ENCODE measurements at places on chromosomes 7 and 10.

DNA sequence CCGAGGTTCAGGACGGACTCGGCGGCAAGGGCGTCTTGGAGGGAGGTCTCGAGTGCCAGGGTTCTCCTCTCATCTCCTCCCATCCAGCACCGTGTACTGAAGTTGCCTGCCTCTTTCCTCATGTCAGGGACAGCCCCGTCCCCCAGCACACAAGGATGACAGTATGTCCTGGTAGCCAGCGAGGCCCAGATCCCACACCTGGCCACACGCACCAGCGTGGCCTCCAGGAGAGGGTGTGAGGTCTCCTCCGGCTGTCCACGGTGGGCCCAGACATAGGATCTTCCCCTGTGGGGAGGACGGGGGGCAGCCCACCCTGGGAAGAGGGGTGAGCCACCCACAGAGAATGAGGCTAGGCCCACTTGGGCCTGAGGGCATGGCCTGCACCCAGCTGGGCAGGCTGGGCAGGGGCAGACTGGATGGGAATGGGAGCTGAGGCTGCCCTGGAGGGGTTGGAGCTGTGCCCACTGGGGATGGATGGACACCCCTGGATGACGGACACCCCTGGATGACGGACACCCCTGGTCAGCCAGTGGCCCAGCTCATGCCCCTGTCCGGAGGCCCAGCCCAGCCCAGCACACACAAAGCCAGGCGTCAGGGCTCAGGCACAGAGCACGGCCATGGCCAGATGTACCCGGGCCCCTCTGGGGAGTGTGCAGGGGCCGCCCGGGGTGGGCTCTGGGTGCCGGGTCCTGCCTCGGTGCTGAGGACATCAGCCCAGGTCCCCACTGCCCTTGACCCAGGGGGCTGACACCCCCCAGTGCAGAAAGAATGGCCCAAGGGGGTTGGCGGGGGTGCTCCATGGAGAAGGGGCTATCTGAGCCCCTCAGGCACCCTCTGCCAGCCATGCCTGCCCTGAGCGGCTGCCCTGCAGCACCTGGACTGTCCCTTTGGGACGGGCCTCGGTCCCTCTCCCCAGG, 30.9 kb upstream of the CFAP46 start:
- H3K4me3 ChIP-seq = no peak overlapping the region
- H3K4me1 ChIP-seq = no peaks in the 10 kb centered on the region
- no peak overlapping the region for H3K27ac ChIP-seq

GRCh38 chr7:78427209-78427608, 628.6 kb downstream of the PHTF2 start:
- H3K4me1 ChIP-seq = no peaks in the 10 kb centered on the region
- no peak for DNase-seq
- H3K27ac ChIP-seq = no peak overlapping the region
- H3K36me3 ChIP-seq = no peaks in the 10 kb centered on the region

DNA sequence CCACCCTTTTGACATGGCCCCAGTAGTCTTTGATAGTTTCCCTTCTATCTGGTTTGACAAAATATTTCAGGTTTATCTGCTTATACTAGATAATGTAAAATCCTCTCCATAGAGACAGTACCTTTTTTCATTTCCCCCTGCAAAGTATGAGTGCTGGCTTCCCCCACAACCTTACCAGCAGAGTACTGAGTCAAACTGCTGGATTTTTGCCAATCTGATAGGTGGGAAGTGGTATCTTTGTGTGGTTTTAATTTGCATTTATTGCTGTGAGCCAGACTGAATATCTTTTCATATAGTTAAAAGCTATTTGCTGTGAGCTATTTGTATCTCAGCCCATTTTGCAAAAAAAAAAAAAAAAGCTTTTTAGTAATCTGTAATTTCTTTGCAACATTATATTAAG, 32.1 kb upstream of the HECTD2 start:
- H3K4me1 ChIP-seq = no peaks in the 10 kb centered on the region
- no peak overlapping the region for H3K4me3 ChIP-seq
- DNase-seq = no peak
- H3K27ac ChIP-seq = no peak overlapping the region

GRCh38 chr7:124934841-124935240, 5.2 kb upstream of the POT1 start:
- no peaks in the 10 kb centered on the region for H3K4me1 ChIP-seq
- H3K27me3 ChIP-seq = peaks cover 2% of the 10 kb centered on the region
- no peak overlapping the region for H3K4me3 ChIP-seq
- DNase-seq = no peak
- no peak overlapping the region for H3K27ac ChIP-seq

DNA sequence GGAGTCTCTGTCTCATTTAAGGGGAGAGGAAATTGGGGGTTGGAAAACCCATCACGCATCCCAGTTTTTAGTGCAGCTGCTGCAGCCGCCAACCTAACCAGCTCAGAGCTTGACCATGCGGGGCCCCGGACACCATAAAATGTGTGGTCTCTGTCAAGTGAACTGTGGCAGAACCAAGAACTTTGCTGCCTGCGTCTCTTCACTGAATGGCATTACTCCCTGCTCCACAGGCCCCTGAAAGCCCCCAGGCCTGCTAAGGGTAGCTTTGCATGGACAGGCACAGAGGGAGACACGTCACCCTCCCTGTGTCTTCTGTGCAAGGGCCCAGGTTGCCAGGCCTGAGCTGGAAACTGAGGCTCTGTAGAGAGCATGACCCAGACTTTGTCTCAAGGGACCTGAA, 144.6 kb upstream of the GPR26 start:
- H3K4me3 ChIP-seq = no peak overlapping the region
- DNase-seq = no peak
- H3K36me3 ChIP-seq = no peaks in the 10 kb centered on the region
- peaks cover 2% of the 10 kb centered on the region for H3K27me3 ChIP-seq

- peak overlapping the region; percentile 90 for H3K27ac ChIP-seq
- H3K4me3 ChIP-seq = peak overlapping the region; percentile 92
- no peaks in the 10 kb centered on the region for H3K27me3 ChIP-seq
- DNase-seq = peak; percentile 85
Observed at GRCh38 chr10:124092250-124092859, 1.0 kb downstream of the CHST15 start.

- H3K4me3 ChIP-seq = no peak overlapping the region
- H3K4me1 ChIP-seq = no peaks in the 10 kb centered on the region
- no peaks in the 10 kb centered on the region for H3K36me3 ChIP-seq
- H3K27me3 ChIP-seq = peaks cover 3% of the 10 kb centered on the region
- no peak overlapping the region for H3K27ac ChIP-seq
Observed at GRCh38 chr10:77030974-77031373, 606.6 kb downstream of the KCNMA1 start.

DNA sequence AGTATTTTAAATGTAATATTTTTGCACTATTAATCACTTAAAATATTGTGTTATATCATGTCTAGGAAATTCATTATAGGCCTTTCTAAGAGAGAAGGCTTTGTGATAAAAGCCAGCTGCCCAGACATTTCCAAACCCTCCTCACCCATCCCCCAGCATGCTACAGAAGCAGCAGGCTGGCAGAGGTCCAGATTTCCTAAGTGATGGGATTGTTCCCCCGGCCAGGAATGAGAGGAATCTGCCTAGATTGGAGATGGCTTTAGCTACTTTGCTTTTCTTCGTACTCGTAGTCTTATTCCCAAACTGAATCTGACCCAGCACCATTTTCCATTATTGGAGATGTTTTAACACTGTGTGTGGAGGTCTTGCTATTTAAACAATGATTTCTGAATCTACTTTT, 29.4 kb downstream of the CDK14 start:
- H3K4me1 ChIP-seq = peaks cover 14% of the 10 kb centered on the region
- no peak for DNase-seq
- no peaks in the 10 kb centered on the region for H3K36me3 ChIP-seq
- H3K4me3 ChIP-seq = no peak overlapping the region

- no peak overlapping the region for H3K4me3 ChIP-seq
- DNase-seq = no peak
- peaks cover 19% of the 10 kb centered on the region for H3K27me3 ChIP-seq
- H3K27ac ChIP-seq = no peak overlapping the region
Observed at GRCh38 chr10:86086418-86086817, 280.2 kb downstream of the GRID1 start.

GRCh38 chr7:151761957-151762356, 115.0 kb downstream of the PRKAG2 start:
- no peak for DNase-seq
- peaks cover 11% of the 10 kb centered on the region for H3K4me1 ChIP-seq

- H3K27me3 ChIP-seq = peaks cover 3% of the 10 kb centered on the region
- H3K36me3 ChIP-seq = peaks cover 8% of the 10 kb centered on the region
- peaks cover 8% of the 10 kb centered on the region for H3K4me1 ChIP-seq
- H3K4me3 ChIP-seq = no peak overlapping the region
- no peak for DNase-seq
- H3K27ac ChIP-seq = no peak overlapping the region
Observed at GRCh38 chr10:480928-481552, 208.4 kb downstream of the DIP2C start.

GRCh38 chr7:51009716-51010496, 227.2 kb upstream of the GRB10 start:
- peaks cover 3% of the 10 kb centered on the region for H3K27me3 ChIP-seq
- H3K27ac ChIP-seq = no peak overlapping the region
- no peaks in the 10 kb centered on the region for H3K36me3 ChIP-seq
- DNase-seq = no peak

- H3K36me3 ChIP-seq = no peaks in the 10 kb centered on the region
- H3K4me3 ChIP-seq = no peak overlapping the region
- no peak for DNase-seq
- no peaks in the 10 kb centered on the region for H3K27me3 ChIP-seq
- H3K27ac ChIP-seq = no peak overlapping the region
- H3K4me1 ChIP-seq = no peaks in the 10 kb centered on the region
Observed at GRCh38 chr10:34524369-34525091, 290.6 kb downstream of the PARD3 start.

- no peaks in the 10 kb centered on the region for H3K27me3 ChIP-seq
- H3K36me3 ChIP-seq = no peaks in the 10 kb centered on the region
- no peak overlapping the region for H3K27ac ChIP-seq
- H3K4me1 ChIP-seq = peaks cover 11% of the 10 kb centered on the region
- no peak overlapping the region for H3K4me3 ChIP-seq
- DNase-seq = no peak
Observed at GRCh38 chr7:121452389-121452788, 56.3 kb upstream of the FAM3C start.

GRCh38 chr10:100508691-100509150, 10.9 kb downstream of the SEC31B start:
- H3K36me3 ChIP-seq = peaks cover 25% of the 10 kb centered on the region
- no peak overlapping the region for H3K4me3 ChIP-seq
- no peaks in the 10 kb centered on the region for H3K27me3 ChIP-seq
- DNase-seq = no peak

DNA sequence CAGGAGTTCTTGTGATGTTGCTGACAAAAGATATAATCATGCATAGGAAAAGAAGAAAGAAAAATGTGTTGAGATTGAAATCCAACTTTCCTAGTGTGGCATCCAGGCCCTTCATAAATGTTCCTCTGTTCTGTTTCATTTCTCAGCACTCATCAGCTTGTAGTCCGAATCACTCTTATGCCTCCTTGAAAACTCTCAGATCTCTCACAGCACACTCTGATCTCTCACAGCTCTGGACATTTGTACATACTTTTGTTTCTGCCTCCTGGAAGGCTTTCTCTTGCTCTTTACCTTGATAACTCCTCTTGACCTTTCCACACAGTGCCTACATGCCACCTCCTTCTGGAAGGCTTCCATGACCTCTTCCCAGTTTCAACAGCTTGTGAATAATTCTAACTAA, 409.0 kb upstream of the LRRN3 start:
- H3K36me3 ChIP-seq = no peaks in the 10 kb centered on the region
- H3K4me1 ChIP-seq = no peaks in the 10 kb centered on the region
- H3K27me3 ChIP-seq = no peaks in the 10 kb centered on the region
- no peak overlapping the region for H3K4me3 ChIP-seq
- H3K27ac ChIP-seq = no peak overlapping the region

GRCh38 chr7:131455546-131455945, 100.9 kb downstream of the PODXL start:
- no peak for DNase-seq
- peaks cover 28% of the 10 kb centered on the region for H3K36me3 ChIP-seq
- no peak overlapping the region for H3K4me3 ChIP-seq
- peaks cover 5% of the 10 kb centered on the region for H3K4me1 ChIP-seq
- H3K27ac ChIP-seq = no peak overlapping the region
- H3K27me3 ChIP-seq = no peaks in the 10 kb centered on the region

DNA sequence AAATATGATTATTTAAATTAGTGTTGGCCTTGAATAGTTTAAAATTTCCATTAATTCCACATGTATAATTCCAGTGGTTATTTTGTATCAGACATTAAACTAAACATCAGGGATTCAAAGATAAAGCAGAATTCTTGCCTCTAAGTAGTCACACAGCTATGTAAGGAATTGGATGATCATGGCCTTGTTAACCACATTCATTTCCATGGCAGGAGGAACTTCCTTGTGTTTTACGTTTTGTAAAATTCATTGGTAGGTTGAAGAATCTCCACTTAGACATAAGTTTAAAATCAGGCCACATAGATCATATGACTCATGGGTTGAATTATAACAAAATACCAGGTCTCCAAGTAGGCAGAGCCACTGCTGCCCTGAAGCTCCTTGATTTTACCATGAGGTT, 289.7 kb downstream of the PLXDC2 start:
- no peak overlapping the region for H3K4me3 ChIP-seq
- no peaks in the 10 kb centered on the region for H3K36me3 ChIP-seq
- no peaks in the 10 kb centered on the region for H3K4me1 ChIP-seq
- no peak overlapping the region for H3K27ac ChIP-seq
- DNase-seq = no peak
- no peaks in the 10 kb centered on the region for H3K27me3 ChIP-seq

- no peak overlapping the region for H3K4me3 ChIP-seq
- H3K27ac ChIP-seq = no peak overlapping the region
- DNase-seq = no peak
Observed at GRCh38 chr10:10528563-10528910, 489.1 kb upstream of the CELF2 start.

DNA sequence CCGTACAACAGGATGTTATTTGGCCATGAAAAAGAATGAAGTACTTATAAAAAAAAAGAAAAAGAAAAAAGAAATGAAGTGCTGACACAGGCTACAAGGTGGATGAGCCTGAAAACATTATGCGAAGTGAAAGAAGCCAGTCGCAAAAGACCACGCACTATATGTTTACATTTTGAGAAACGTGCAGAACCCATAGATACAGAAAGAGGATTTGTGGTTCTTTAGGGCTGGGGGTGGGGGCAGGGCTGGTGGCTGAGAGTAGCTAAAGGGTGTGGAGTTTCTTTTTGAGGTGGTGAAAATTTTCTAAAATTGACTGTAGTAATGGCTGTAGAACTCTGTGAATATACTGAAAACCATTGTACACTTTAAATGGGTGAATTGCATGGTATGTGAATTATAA, 86.0 kb upstream of the FAM20C start:
- no peak overlapping the region for H3K27ac ChIP-seq
- peaks cover 2% of the 10 kb centered on the region for H3K36me3 ChIP-seq
- DNase-seq = no peak
- H3K4me1 ChIP-seq = peaks cover 4% of the 10 kb centered on the region
